Right lung (tissue), 10 donors: ENCODE measurements at places on chromosomes 5 and 9.

DNA sequence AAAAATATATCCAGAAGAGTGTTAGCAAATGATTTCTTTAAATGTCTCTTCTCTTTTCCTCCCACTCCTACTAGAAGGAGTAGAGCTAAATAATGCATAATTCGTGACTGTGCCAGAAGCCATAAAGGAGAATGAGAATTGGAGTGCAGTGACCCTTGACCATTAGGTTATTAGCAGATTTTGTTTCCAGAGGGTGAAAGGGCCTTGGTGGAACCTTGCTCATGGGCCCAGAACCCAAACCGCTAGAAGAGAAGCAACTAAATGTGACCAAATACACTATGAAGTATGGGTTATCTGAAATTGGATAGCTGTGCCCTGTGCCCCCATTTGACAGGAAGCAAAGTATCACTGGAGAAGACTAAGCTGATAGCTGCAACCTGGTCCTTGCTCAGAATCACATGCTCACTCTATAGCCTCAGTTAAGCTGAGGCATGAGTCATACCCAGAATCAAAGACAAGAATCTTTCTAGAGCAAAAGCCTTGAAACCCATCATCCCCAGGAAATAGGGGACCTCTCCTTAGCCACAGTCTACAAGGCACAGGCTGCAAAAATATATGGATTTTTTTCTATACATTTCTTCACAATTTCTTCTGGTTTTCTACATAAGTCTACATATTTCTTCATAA is 36.3 kb downstream of the CAPSL start:
- no peak for DNase-seq

GRCh38 chr9:126160067-126160853 is 166.4 kb upstream of the MVB12B start:
- no peak for DNase-seq

DNA sequence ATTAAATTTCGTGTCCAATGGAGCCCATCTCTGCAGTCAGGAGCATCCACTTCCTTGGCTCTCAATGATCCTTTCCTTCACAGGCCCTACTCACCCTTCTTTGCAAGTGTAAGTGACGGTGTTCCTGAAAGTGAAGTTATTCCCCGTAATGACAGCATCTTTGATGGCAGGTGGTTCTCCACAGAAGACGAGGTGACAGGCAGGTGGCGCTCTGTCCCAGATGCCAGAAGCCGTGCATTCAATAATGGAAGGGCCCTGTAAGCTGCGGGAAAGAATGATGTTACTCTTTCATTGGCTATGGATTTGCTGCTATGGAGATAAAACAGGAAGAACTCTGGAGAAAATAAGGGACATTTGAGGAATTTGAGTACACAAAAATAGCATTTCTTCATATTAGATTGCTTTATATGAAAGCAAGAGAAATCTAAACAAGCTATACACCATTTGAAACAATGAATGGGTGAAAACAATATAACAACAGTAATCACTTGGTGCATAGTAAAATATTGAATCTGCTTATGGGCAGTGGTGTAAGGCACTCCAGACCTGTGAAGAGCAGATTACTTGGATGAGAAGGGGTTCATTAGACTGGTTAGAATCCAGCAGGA is 89.9 kb upstream of the TXNDC8 start:
- no peak for DNase-seq

DNA sequence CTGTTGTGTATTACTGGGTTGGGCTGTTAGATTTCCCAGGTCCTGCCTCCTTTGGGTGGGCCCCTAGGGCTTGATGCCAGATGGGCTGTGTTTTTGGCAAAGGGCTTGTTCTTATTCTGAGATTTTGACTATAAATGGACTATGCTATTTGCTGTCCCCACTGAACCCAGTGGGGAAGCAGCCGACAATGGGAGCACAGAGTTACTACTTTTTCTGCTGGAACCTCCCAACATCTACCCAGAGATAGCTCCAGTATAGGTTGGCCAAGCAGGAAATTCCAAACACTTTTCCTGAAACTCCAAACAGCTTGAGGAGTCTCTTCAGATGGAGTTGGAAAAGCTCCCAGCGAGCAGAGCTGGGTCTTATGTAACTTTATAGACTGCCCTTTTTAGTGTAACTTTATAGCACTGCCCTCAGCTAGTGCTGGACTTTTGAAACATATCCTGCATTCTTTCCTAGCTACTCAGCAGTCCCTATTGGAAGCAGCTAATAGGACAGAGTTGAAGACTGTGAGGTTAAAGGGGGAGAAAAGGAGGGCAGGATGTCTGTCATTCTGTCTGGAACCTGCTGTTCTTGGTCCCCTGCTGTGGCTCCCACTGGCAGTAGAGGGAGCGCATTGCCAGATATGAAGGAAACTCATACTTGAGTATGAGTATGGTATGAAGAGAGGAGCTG is 21.0 kb downstream of the RUSC2 start:
- peak; percentile 88 for DNase-seq

DNA sequence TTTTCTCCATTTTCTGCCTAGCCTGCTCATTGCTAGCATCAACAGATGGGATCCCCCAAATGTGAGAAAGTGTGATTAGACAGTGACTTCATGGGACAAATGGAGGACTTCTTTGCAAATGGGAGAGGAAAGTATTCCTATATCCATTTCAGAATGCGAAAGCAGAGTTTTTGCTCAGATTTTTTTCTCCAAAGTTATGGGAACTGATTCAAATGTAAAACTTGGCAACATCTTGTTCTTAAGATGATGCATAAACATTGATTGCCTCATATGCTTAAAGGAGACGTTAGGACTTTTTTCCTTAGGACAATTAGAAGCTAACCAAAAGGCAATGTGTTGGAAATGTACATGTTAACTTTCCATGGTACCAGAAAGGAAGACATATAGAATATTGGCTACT is 704.3 kb upstream of the ZNF608 start:
- peak; percentile 64 for DNase-seq

DNA sequence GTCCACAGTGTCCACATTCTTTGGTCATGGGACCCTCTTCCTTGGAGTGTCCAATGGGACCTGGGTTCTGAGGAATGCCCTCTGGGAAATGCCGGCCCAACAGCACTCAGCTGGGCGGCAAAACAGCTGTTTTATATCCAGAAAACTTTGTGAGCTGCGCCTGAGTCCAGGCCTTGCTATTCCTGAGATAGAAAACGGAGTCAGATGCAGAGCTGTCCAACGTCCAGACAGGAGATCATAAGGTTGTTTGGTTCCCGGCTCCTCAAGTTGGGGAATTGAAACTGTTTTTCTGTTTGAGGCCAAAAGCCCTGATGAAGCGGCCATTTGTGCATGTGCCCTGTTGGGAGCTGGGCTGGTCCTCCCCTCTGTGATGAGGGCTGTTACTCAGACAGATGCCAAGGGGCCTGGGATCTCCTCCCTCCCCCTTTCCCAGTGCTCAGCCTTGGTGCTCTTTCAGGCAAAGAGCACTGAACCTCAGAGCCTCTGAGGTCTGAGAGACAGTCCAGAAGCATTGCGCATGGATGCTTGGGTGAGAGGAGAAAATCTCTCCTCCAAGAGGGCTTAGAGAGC is 66.6 kb upstream of the GARNL3 start:
- DNase-seq: no peak

GRCh38 chr5:44389090-44389822 is at the start of gene FGF10:
Gene FGF10, minus strand, starts transcription at chr5:44389420. Its CDS starts 738 bp downstream, at chr5:44388682.
- no peak for DNase-seq

DNA sequence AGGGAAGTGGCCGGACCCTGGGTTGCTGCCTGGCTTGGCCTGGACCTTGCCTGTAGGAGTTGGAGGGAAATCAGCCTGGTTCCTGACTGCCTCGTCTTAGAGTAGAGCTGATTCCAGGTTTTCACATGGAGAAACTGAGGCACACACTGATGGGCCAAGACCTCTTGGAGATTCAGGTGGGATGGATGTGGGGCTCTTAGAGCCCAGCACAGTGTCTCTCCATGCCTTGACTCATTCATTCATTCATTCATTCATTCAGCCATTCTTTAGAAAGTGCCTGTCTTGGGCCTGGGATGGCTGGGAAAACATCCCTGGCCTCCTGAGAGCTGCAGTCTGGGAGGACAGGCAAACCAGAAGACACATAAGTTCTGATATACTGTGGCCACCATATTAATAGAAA is 2.2 kb downstream of the LRRC8A start:
- DNase-seq: no peak

GRCh38 chr5:55904152-55904551 is 53.0 kb downstream of the IL31RA start:
- DNase-seq: no peak

DNA sequence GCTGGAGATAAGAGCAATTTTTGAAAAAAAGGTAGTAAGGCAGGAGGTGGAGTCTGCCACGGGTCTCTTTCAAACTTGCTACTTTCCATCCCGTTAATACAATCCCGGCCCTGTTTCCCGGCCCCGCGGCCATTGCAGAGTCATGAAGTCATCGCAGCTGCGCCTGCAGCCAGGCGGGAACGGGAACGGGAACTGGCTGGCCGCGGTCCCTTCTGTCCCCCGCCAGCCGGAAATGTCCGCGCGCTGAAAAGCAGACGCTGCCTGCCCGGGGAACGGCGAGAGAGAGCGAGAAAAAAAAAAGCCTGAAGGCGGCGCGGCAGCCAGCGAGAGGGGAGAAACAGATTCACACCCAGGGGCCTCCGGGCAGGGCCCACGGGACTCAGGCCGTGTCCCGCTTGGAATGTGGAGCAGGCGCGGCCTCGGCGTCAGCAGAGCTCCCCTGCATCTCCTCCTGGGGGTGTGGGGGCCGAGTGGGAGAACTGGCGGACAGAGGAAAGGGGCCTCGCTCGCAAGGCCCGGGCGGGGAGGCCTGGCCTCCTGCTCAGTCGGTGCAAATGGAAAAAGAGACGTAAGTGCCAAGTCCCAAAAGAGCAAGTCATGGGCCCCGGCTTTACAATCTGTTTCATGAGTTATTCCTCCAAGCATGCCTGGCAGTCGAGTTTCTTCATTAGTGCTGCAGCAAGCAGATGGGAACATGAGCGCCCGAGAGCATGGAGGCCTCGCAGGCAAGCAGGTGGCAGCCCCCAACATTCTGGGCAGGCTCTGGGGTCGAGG is 201.2 kb upstream of the GAS1 start:
- peak; percentile 85 for DNase-seq

- no peak for DNase-seq
These were observed 216.3 kb upstream of the ZNF608 start for GRCh38 chr5:124962735-124963134.
